ENCODE measurements at places on chromosomes 2 and 18. TPM values are rescaled to one million over a fixed set of nuclear protein-coding genes. Genes with fewer than 3 reads are reported as not detected.

DNA sequence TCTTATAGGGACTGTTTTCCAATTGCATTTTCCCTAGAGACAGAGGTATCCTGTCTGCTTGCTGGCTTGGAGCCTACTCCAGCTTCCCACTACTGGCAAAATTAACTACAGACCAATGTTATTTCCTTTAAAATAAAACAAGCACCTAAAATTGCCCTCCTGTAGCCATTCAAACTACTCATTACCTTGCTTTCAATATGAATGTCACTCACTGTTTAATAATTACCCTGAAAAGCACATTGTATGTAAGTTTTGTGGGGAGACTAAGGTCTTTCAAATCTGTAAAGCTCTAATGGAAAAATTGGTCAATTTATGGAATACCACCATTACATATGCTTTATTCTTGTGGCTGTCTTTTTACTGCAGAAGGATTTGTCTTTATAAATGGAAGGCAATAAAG is 87.3 kb downstream of the DOCK10 start:
- no peak for DNase-seq

GRCh38 chr2:212359425-212360067 is 179.1 kb downstream of the ERBB4 start:
- DNase-seq, result no peak

DNA sequence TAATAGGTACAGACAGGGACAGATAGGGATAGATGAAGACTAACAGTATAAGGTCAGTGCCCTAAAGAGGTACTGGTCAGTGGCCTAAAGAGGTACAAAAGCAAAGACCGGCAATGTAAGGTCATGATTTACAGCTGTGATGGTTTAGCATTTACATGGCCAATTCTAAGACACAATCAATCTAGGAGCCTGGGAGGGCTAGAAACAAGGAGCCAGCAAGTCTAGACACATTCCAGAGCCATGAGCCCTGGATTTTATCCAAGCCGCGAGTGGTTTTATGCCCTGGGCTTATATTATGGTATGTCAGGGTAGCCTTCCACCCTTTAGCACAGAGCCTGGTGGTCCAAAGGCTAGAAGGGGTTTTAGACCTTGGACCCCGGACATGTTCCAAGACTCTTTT is 124.2 kb downstream of the CBLN2 start:
- no peak for DNase-seq

- DNase-seq, result no peak
Observed at GRCh38 chr2:44941551-44942234, at the start of gene SIX3. SIX3 (plus strand) TSS chr2:44941702; CDS start chr2:44942105, 403 bp downstream.

KCNIP3 gene
- 27.5 TPM for total RNA-seq

Data from vagina (tissue), 2 donors.